ENCODE measurements at places on chromosomes 2 and 18. TPM values are rescaled to one million over a fixed set of nuclear protein-coding genes. Genes with fewer than 3 reads are reported as not detected.

The RMND5A gene
- 41.0 TPM for total RNA-seq

DNA sequence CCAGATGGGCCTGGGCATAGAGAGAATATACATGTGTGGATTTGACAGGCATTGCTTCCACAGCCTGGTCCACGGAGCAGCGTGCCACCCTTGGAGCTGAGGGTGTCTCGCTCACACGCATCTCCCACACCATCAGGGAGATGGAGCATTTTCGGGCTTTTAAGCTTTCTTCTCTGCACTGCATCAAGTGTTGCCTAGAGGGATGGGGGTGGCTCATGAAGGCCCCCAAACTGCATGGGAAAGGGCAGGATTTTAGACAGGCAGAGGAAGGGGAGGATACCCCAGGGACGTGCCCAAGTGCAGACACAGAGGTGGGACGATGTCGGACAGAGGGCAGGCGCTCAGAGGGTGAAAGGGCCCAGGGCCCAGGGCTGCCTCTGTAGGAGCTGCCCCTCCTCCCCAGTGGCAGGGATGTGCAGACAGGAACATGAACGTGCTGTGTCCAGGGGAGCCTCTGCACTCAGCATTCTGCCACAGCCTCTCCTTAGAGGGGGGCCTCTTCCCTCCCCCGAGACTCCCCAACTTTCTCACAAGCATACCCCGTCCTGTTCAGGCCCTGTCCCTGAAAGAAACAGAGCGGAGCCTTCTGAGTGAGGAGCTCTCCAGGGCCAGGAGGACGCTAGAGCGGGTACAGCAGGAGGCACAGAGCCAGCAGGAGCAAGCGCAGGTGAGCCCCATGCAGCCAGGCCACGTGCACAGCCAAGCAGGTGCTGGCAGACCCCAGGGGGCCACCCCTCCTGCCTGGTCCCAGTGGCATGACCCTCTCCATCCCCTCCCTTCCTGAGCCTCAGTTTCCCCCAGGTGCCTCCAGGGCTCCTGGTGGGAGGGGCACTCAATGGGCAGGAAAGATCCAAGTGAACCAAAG, 42.9 kb upstream of the SNED1 start:
- no peak for DNase-seq

DNA sequence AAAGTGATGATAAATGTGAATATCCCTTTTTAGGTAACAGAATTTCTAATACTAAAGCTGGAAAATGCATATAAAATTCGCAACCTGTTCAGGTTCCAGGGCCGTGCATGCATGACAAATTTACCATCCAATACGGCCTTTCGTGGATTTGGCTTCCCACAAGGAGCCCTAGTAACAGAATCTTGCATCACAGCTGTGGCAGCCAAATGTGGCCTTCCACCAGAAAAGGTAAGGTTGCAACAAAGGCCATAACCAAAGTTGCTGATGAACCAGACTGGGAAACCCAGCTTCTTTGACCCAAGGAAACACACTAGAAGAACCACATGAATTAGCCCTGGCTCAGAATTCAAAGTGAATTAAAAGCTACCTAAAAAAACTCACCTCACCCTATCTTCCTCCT, 49.6 kb upstream of the BZW1 start:
- DNase-seq: no peak

- DNase-seq: no peak
These were observed 107.4 kb downstream of the TMEM200C start for GRCh38 chr18:5787936-5788335.

- no peak for DNase-seq
These were observed 44.0 kb upstream of the TXNDC2 start for GRCh38 chr18:9841752-9842151.

- peak; percentile 49 for DNase-seq
These were observed 36.4 kb downstream of the FLACC1 start for GRCh38 chr2:201320701-201321100.

Data from MCF 10A (cell line).